ENCODE measurements at places on chromosomes 16 and 17.

GRCh38 chr16:69064764-69065313 is 40.6 kb upstream of the HAS3 start:
- DNase-seq, result no peak

DNA sequence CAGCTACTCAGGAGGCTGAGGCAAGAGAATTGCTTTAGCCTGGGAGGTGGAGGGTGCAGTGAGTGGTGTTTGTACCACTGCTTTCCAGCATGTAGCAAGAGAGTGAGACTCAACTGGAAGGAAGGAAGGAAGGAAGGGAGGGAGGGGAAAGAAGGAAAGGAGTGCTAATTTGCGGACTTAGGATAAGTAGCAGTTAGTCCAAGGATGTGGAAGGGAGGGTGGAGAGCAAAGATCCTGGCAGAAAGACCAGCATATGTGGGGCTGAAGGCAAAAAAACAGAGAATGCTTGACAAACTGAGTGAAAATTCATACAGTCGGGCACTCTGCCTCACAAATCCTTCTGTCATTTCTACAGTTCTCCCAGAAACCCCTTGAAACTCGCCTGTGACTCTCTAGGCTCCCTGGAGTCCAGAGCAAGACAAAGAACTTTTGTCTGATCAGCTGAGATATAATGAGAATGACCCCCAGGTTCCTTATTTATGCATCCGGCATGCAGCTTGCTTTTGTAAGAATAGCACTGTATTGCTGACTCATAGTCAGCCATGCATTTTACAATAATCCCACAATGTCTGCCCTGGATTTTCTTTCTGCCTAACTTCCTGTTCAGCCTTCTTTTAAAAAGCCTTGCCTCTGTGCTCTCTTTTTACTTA is 31.5 kb downstream of the CDK5RAP3 start:
- DNase-seq, result peak; percentile 83

GRCh38 chr16:23651943-23652468 is 10.7 kb downstream of the DCTN5 start:
- no peak for DNase-seq

DNA sequence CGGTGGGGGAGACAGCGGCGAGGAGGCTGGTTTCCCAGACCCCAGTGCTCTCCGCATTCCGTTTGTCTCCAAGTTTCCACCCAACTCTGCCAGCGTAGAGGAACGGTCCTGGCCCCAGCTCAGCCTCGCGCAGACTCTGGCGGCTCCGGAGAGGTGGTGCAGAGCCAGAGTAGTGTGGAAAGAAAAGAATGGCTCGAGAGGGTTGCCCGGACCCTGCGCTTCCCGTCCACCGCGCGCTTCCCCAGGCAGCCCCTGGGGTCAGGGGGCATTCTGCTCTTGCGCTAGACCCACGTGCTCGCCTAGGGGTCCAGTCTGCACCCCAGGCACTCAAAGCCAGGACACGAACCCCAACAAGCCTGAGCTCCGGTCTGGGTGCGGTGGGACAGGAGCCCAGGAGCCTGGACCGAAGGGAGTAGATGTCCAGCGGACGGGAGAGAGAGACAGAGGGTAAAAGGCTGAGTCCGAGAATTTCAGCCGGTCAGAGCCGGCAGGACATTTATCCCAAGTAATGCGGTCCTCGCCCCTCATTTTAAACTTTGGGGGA is 3.8 kb downstream of the PMP22 start:
- peak; percentile 79 for DNase-seq

DNA sequence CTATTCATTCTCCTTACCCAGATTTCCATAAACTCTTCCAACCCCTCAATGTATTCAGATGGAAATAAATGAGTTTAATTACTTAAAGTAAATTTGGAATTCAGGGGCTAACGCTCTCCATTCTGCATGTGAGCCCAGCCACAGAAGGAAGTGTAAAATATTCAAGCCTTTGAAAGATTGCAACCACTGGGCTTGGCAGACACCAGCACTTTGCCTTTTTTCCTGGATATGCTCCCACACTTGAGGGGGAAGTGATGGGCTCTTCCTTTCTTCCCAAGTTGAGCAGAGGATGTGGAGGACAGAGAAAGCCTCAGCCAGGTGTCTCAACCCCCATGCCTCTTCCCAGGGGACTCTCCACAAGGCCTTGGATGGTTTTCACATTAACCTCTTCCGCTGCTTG is 825.1 kb upstream of the EEF2KMT start:
- no peak for DNase-seq

DNA sequence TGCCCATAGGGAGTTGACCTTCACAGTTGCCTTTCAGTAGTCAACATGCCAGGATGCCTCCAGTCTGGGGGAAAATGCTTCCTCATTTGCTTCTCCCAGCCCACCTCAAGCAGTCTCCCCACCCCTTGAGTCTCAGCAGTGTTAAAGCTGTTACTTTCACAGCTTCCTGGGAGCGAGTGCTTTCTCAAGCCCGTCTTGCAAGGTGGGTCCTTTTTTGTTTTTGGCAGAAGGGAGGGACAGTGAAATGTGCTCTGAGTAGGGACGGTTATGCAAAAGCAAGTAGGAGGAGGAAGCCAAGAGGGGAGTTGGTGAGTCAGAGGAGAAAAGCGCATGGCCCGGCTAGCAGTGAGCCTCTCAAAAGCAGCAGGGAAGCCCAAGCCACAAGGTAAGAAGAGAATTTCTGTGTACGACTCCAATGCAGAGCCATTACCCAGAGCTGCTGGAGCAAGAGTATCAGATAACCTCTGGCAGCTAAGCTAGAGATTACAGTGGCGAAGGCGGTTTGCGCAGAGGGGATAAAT is at the start of gene CHST4:
Gene CHST4, plus strand, starts transcription at position 316 of the 521 bp plus-strand sequence. CDS start 10,252 bp downstream, outside the sequence.
- no peak for DNase-seq

DNA sequence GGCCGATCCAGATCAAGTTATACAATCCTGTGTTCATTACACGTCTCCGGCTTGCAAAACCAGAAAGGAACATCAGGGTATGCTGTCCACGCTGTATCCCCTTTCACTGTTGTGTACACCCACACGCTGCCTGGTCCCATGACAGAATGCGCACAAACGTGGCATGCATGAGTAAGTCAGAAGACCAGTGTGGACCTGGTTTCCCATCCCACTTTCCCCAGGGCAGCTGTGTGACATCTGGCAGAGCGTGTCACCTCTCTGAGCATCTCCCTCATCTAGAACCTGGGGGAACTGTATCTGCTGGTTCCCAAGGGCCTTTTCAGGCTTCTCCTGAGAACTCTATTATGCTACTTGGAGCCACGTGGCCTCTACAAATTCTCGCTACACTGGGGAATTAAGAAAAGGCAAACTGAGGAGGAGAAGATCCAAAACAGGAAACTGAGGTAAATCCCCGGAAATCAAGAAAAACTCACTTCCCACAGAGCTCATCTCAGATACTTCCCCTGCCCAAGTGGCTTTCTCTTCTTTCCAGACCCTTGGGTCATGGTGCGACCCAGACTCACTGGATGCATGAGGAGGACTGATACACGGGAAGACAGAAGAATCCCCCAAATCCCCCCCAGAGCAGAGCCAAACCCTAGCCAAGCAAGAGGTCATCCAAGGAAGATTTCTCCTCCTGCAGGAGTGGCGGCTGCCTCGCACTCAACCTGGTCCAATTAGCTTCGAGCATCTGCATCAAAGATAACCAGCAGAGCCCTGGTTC is 139.3 kb downstream of the GAS7 start:
- DNase-seq, result no peak

GRCh38 chr17:1137465-1137894 is 42.3 kb downstream of the ABR start:
- DNase-seq, result no peak

GRCh38 chr16:54879681-54880080 is 51.0 kb upstream of the IRX5 start:
- no peak for DNase-seq

DNA sequence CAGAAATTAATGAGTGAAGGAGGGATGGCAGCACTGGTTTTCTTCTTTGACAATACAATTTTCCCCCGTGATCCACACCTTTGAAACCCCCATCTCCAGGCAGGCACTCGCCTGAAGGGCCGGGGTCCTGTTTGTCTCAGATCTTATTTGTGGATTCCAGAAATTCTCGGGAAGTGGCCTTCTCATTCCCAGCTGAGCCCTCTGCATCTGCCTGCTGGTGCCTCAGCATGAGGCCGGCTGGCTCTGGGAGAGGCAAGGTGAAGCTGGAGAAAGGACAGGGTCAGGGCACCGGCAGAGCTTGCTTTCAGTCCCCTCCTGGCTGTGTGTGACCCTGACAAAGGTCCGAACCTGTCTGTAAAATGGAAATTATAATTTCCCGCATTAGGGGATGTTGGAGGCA is 35.8 kb upstream of the C1QL1 start:
- DNase-seq, result no peak

GRCh38 chr16:11297492-11298142 is 16.5 kb upstream of the PRM1 start:
- DNase-seq, result peak; percentile 29

GRCh38 chr17:16932156-16932555 is 39.8 kb downstream of the TNFRSF13B start:
- DNase-seq, result no peak

GRCh38 chr16:68659412-68660358 is 14.6 kb downstream of the CDH3 start:
- DNase-seq, result no peak

DNA sequence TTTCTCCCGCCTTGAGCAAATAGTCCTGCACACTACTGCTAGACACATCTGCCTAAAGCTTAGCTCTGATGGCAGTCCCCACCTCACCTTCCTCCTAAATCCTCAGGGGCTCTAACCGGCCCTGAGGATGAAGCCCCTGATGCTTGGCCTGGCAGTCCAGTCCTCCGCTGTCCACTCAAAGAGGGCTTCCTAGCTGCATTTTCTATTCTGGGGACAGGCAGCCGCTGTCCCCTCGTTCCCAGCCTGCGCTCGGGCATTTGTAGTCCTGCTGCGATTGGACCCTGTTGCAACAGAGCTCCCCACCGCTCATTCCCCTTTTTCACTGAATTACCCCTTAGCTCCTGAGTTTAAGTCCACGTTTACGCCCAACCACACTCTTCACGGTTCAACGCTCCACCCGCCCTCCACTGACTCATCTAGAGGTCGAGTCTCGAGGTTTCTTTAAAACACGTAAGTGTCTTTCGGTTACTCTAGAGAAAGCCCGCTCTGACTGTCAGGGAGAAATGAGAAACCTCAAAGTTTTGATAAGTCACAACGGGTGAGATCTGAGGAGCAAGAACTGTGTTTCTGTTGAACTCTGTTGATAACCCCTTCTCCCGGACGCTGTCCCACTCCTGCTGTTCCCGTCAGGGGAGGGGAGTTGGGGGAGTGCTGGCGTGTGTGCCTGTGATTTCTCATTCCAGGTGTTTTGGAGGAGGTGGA is 4.5 kb downstream of the CCR7 start:
- no peak for DNase-seq

- no peak for DNase-seq
Observed at GRCh38 chr16:81770008-81770407, 9.1 kb upstream of the PLCG2 start.

DNA sequence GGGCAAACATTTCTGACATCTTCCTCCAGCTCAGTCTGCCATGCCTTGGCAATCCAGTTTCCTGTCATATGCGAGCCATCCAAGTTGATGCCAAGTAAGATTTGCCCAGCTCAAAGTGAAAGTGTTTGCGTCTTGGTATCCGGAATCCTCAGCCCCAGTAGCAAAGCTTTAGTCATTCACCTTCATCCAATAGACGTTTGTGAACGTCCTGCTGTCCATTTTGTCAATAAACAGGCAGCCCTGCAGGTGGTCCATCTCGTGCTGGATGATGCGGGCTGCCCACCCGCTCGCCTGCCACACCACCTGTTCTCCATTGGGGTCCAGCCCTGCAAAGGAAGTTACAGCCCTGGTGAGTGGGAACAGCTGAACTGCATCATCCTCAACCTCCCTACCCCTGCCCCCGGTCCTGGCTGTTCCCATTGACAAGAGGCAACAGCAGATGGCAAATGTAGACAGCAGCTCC is 1.5 kb downstream of the PDF start:
- no peak for DNase-seq

All from lung microvascular endothelial cell (primary cell).